ENCODE measurements at places on chromosomes 11 and 22. TPM values are rescaled to one million over a fixed set of nuclear protein-coding genes. Genes with fewer than 3 reads are reported as not detected.

The CALCA gene
- total RNA-seq: 6.0 TPM

DNA sequence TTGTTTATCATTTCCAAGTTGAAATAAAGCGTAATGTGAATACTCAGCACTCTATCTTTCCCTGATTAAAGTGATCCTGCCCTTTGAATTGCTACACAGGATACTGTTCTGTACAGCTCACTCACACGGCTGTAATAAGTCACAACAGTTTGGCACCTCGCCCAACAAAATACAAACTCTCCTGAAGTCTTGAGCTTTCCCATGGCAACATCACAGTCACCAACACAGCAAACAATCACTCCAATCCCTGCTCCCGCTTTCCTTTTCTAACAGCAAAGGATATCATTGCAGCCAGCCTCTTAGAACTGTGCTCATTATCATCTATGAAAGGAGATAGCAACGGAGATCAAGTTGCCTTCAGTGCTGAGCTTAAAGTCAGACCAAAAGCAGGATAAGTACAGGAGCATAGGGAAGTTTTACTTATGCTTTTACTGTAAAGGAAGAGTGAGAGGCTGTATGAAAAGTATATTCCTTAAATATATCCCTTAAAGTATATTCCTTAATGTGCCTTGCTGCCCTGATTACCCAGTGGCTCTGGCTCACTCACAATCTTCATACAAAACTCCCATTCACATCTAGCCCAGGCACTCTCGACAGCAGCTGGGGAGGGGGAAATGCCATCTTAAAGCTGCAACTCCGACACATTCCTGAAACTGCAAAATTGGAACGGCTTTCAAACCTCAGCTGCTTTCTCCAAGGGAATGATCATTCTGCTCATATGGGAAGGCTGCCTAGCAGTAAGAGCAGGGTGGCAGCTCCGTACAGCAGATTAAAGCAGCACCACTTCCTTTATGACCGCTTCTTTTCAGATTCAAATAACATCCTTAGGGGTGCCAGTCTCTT lies 35.8 kb downstream of the MAML2 start:
- DNase-seq: peak; percentile 99

- peak; percentile 59 for DNase-seq
These were observed 1.6 kb downstream of the PIM3 start for GRCh38 chr22:49962012-49962750.

- no peak for DNase-seq
These were observed 8.3 kb upstream of the FGF19 start for GRCh38 chr11:69711822-69712801.

All from kidney epithelial cell (primary cell).